ENCODE measurements at places on chromosomes 16 and 17. TPM values are rescaled to one million over a fixed set of nuclear protein-coding genes. Genes with fewer than 3 reads are reported as not detected.

Gene SPSB3
- polyA plus RNA-seq, result 34.9 TPM

- no peak for DNase-seq
These were observed 2.4 kb upstream of the PERCC1 start for GRCh38 chr16:1428511-1428910.

DNA sequence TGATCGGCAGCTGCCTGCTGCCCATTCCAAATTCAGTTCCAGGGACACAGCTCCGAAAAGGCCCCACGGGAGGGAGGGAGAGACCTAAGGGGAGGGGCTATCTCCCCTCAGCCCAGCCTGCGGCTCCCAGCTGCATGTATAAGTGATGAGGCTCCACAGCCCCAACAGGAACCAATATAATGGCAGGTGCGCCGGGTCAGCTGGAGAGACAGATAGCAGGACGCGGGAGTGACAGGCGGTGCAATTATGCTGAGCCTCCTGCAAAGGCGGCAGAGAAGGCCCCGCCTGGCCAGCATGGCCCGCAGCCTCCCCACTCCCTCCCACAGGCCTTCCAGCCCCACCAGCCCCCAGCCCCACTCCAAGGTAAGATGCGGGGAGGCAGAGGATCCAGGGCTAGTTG is 8.1 kb upstream of the C1QL1 start:
- no peak for DNase-seq

DNA sequence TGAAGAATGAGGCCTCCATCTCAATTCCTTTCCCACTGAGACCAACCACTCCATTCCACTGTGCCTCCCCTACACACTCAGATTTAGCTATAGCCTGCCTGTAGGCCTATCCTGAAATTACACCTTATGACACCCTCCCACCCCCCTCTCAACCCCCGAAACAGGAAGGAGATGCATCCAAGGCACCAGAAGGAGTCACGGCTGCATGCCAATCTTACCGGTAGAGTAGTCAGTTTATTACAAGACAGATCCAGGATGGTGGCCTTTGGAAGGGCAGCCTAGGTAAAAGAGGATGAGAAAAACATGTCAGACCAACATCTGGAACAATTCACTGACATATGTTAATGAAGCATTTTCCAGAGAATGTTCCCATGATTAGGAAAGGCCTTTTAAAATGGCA is 2.6 kb downstream of the LRRC59 start:
- no peak for DNase-seq

GRCh38 chr16:13866073-13866472 is 53.9 kb upstream of the ERCC4 start:
- peak; percentile 44 for DNase-seq

DNA sequence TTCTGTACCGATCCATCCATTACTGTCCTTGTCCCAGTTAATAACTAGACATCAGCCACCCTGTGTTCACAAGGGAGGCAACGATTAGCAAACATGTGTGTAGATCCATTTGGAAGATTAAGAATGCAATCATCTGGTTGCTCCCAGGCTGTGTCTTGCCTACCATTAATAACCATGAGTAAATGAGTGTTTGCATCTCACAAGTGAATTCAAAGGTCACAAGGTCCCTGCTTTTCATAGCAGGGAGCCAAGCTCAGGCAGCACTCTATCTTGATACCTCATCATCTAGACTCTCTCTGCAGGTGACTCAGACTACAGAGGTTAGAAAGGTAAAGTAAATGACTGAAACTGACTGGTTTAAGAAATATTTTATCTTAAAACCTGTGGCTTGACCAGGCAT is 25.3 kb downstream of the VWA3A start:
- DNase-seq, result no peak

GRCh38 chr17:81419319-81419885 is 24.1 kb downstream of the BAHCC1 start:
- no peak for DNase-seq

GRCh38 chr17:67470163-67470562 is 93.1 kb downstream of the PITPNC1 start:
- no peak for DNase-seq

GRCh38 chr16:54444851-54445458 is 158.4 kb upstream of the IRX3 start:
- DNase-seq, result no peak

- no peak for DNase-seq
These were observed 22.1 kb downstream of the TMEM114 start for GRCh38 chr16:8568231-8568617.

GRCh38 chr16:21982108-21982507 is 18.8 kb downstream of the PDZD9 start:
- no peak for DNase-seq

Gene CEP295NL
- polyA plus RNA-seq, result 0.10 TPM

GRCh38 chr16:28899882-28900590 is 21.7 kb downstream of the ATP2A1 start:
- DNase-seq, result no peak

DNA sequence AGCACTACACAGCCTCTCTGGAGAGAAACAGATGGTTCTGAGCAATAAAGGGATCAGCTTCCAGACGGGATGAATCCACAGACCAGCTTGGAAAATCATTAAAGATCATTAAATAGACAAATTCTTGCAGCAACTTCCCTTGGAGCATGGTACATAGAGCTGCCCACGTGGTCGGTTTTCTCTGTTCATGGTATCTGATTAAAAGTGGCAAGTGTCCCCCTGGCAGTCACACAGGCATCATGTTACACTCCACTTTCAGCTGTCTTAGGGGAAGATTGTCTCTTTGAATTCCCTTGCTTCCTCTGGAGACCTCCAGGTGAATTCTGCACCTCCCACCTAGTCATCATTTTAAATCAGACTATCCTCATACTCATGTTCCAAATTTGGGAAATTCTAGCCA is 92.2 kb upstream of the CACNG3 start:
- DNase-seq, result no peak

DNA sequence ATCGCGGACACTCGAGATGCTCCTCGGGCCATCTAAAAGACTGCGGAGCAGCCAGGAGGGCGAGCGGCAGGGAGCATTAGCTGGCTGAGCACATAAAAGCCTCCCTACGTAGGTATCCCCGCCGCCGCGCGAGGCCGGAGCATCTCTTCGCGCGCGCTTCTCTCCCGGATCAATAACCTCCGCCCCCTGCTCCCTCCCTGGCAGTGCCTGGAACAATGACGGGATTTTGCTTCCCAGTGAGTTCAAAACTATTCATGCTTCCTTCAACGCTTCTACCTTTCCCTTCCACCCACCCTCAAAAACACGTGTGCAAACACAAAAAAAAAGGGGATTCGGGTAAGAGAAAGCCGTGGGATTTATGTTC is 984 bp downstream of the CENPV start:
- DNase-seq, result peak; percentile 17

DNA sequence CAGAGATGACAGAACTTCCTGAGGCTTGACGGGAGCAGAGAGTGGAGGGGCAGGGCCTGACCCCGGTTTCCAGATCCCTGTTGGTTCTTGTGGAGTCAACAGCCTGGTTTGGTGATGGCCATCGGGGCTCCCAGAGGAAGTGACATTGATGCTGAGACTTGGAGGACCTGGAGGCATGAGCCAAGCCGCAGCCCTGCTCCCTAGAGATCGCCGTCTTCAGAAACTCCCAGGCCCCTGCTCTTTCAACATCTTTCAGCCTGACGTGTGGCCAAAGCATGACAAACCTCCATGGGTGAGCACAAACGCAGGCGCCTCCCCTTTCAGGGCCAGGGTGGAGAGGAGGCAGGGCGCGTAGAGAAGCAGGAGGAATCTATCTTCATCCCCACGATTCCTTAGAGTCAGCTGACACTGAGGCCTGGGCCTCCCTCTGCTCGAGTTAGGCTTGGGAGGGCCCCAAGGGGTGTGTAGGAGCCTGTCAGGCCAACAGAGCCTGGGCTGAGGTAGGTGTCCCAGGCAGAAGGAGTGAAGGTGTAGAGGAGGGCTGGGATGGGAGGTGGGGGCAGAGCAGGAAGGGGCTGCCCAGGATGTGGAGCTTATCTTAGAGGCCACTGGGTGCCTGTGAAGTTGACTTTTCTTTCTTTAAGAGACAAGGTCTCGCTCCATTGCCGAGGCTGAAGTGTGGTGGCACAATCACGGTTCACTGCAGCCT is 56.1 kb upstream of the MED9 start:
- no peak for DNase-seq

DNA sequence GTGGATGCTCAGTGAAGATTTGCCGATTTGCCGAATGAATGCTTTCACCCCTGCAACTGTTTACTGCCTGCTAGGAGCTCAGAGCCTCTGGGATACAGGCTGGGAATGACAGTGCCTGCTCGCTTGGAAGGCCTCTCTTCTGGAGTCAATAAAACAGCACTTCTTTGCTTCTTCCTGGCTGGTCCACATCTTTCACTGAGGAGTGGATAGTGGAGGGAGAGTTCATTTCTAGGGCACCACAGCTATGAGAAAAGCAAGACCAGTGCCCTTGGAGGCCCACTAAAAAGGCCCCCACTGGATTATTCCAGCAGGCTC is 3.1 kb upstream of the USP7 start:
- no peak for DNase-seq

DNA sequence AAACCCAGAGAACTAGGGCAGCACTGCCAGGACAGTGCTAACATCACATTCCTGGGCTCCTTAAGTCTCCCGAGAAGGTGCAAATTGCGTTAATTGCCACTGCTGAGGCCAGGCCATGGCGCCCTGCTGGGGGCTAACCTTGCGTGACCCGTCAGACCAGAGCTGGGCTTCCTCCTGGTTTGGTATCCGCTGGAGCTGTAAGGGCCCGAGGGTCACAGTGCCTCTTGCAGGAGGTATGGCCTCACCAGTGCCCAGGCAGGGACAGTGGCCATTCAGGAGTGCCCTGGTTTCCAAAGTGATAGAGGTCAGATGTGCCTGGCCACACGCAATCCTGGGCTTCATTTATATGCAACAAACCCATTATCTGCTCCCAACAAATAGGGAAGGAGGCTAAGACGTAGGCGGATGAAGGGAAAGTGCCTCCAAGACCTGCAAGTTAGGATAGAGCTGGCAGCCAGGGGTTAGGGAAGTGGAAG is 17.7 kb upstream of the ADCY9 start:
- no peak for DNase-seq

DNA sequence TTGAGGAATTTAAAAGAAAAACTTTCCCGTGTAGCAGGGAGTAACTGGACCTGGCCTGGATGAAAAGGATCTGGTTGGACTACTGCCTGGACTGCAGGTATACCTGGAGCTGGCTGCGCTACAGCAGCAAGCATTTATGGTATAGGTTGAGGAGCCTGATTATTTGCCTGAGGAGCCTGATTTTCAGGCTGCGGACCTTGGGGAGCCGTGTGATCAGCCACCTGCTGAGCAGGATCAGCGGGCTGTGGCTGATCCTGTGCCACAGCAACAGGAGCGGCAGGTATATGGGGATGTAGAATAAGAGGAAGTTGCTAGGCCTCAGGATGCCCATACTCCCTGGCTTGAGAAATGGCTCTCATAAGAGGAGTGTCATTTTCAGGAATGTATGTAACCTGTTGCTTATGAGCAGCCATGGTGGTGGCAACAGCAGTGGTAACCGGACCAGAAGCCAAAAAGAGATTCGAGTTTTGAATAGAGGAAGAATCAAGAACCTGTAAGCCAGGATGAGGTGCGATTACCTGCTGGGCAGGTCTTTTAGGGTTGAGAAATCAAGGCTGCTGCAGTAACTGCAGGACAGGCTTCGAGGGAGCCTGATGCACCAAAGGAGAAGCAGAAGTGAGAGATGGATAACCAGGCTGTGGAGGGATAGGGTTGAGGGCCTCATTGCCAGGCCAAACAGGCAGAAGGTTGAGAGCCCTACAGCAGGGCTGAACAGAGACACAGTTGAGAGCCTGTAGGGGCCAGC is 60.9 kb upstream of the ARL4D start:
- no peak for DNase-seq

- DNase-seq, result no peak
These were observed 3.2 kb downstream of the SLC25A10 start for GRCh38 chr17:81715107-81715871.

- peak; percentile 49 for DNase-seq
These were observed 418.0 kb upstream of the PSMD7 start for GRCh38 chr16:73878611-73879010.

DNA sequence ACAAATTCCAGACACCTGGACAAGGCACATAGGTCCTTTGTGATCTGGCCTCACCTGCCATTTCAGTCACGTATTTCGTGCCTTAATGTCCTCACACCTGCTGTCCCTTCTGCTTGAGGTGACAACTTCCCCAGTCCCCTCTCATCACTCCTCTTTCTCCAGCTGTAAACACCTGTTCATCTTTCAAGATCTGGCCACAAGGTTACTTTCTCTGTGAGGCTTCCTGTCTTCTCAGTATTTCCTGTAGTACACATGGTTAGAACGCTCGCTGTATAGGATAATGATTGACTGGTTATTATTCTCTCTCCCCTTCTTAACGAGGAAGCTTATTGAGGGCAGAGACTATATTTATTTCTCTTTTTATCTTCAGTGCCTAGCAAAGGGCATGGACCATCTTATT is 74.5 kb upstream of the PMFBP1 start:
- no peak for DNase-seq

Gene CACNG4
- 3.6 TPM for polyA plus RNA-seq

Gene CRYM
- polyA plus RNA-seq, result 8.5 TPM

Gene STX1B
- 1.0 TPM for polyA plus RNA-seq

DNA sequence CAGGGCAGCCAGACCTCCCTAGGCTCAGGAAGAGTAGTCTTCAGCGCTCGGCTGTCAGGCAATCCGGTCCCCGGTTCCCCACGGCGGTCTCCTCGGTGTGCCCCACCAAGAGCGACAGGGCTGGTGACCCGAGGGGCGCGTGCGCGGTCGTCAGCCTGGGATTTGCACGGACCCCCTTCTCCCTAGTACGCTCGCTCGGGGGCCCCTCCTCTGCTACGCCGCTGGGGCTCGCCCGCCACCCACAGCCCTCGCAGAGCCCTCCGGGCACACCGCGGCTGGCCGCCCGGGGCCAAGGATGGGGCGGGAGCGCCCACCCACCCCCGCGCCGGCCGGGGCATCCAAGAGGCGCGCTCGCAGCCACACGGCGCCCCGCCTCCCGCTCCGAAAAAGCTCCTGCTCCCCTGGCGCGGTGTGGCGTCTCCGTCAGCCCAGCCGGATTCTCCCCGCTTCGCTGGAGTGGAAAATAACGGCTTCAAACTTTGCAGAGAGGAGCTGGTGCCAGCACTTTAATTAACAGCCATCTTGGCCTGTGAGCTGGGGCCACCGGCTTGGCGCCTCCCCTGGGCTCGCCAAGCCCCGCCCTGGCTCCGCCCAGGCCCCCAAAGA is 2.1 kb upstream of the C1QL1 start:
- no peak for DNase-seq

DNA sequence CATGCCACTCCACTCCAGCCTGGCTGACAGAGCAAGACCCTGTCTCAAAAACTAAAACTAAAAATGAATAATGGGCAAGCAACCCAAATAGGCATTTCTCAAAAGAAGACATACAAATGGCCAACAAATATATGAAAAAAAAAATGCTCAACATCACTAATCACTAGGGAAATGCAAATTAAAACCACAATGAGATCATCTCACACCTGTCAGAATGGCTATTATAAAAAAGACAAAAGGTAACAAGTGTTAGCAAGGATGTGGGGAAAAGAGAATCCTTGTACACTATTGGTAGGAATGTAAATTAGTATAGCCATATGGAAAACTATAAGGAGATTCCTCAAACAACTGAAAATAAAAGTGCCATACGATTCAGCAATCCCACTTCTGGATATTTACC is 7.1 kb upstream of the ERCC4 start:
- no peak for DNase-seq

- DNase-seq, result no peak
These were observed 20.5 kb downstream of the ST3GAL2 start for GRCh38 chr16:70418274-70418992.

Gene TMC7
- 1.8 TPM for polyA plus RNA-seq

- no peak for DNase-seq
These were observed 680.8 kb upstream of the CDH8 start for GRCh38 chr16:62717026-62717425.

GRCh38 chr17:50344731-50345365 is 1.1 kb upstream of the XYLT2 start:
- no peak for DNase-seq

Gene C16orf78
- polyA plus RNA-seq, result not detected

Gene PPM1E
- polyA plus RNA-seq, result 3.9 TPM
